GM13976 (cell line): ENCODE measurements at places on chromosomes 1 and 21.
A peak's percentile ranks its signal among the peaks of the same experiment; 100 is the strongest.

- peak; percentile 72 for DNase-seq
These were observed 39.9 kb downstream of the IL6R start for GRCh38 chr1:154445040-154445472.

- DNase-seq = no peak
These were observed 4.4 kb upstream of the PHC2 start for GRCh38 chr1:33435096-33435820.

GRCh38 chr1:15174615-15174983, 21.1 kb downstream of the TMEM51 start:
- DNase-seq = no peak

- DNase-seq = no peak
These were observed 25.2 kb downstream of the MAPKAPK2 start for GRCh38 chr1:206709772-206710459.

- DNase-seq = no peak
These were observed 424.4 kb downstream of the NPHP4 start for GRCh38 chr1:5567839-5568238.

GRCh38 chr1:230940848-230941247, 37.8 kb downstream of the TTC13 start:
- DNase-seq = no peak

GRCh38 chr1:233972951-233973635, 68.6 kb downstream of the SLC35F3 start:
- DNase-seq = no peak

- no peak for DNase-seq
These were observed 153.1 kb downstream of the GRIK1 start for GRCh38 chr21:29786496-29787360.

- DNase-seq = no peak
These were observed 9.6 kb downstream of the PTPRU start for GRCh38 chr1:29245876-29246275.

- no peak for DNase-seq
These were observed 10.8 kb upstream of the DUSP12 start for GRCh38 chr1:161738627-161739287.

- DNase-seq = no peak
These were observed 60.7 kb downstream of the HSF2BP start for GRCh38 chr21:43598416-43599120.

DNA sequence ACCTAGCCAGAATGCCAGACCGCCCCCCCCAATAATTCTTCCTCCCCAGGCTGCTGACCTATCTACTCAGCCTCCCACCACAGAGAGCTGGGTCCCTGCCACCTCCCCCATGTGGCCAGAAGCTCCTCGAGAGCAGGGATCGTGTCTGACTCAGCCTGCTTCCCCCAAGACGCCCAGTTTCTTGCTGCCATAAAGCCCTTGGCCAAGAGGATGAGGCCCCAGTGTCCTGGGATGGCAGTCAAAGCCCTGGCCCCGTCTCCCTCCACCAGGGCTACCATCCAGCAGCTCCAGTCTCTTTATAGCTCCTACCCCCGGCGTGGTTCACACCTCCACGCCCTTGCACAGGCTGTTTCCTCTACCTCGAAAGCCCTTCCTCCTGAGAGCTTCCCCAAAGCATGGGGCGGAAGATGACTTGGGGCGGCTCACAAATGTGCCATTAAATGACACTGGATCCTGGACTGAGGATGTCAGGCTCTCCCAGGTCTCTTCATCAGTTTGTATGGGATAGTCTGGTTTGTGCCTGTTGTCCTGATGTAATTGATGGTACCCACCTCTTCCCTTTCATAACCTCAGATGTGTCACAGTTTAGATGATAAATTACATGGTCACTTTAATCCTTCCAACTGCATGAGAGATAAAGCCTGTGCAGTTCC, 13.2 kb downstream of the ADGRB2 start:
- DNase-seq = no peak

- no peak for DNase-seq
These were observed 236.7 kb downstream of the BARHL2 start for GRCh38 chr1:90480271-90480835.

DNA sequence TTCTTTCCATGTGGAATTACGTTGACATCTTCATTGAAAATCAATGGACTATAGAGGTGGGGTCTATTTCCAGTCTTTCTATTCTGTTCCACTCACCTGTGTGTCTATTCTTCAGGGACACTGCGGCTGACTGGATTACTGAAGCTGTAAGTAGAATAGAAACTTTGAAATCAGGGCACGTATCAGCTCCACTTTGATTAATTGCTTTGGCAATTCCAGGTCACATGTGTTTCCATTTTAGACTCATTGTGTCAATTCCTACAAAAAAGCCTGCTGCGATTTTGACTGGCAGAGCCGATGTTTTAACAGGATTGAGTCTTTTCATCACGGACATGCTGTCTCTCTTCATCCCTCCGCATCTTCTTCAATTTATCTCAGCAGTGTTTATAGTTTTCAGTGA, 20.9 kb upstream of the RNF223 start:
- DNase-seq = no peak

- no peak for DNase-seq
These were observed 43.7 kb downstream of the MRPL39 start for GRCh38 chr21:25563361-25564116.

DNA sequence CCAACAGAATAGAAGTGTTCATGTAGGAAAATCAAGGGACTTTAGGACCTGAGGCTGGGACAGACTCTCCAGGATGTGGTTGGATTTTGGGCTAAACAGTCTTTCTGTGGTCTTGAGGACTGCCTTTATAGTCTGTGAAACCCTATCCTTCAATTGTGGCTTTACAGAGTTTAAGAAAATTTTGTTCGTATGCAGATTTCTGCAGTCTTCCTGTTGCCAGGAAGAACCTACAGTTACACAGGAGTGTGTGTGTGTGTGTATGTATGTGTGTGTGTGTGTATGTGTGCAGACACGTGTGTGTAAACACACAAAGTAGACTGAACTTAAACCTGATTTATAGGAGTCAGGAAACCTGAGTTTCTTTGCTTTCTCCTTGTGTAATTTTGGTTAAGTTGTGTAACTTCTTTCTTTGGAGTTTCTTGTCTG, 22.8 kb downstream of the NEK7 start:
- DNase-seq = no peak

GRCh38 chr21:44377922-44378645, 24.7 kb downstream of the TRPM2 start:
- no peak for DNase-seq

GRCh38 chr1:207817166-207817565, 65.3 kb downstream of the CD46 start:
- no peak for DNase-seq

- no peak for DNase-seq
These were observed 59.3 kb downstream of the MDM4 start for GRCh38 chr1:204575221-204576190.

- DNase-seq = no peak
These were observed 21.3 kb upstream of the C1orf105 start for GRCh38 chr1:172398970-172399755.

GRCh38 chr1:178940068-178940765, 69.3 kb upstream of the ANGPTL1 start:
- DNase-seq = no peak

GRCh38 chr21:45332981-45333582, 45.4 kb upstream of the POFUT2 start:
- no peak for DNase-seq

DNA sequence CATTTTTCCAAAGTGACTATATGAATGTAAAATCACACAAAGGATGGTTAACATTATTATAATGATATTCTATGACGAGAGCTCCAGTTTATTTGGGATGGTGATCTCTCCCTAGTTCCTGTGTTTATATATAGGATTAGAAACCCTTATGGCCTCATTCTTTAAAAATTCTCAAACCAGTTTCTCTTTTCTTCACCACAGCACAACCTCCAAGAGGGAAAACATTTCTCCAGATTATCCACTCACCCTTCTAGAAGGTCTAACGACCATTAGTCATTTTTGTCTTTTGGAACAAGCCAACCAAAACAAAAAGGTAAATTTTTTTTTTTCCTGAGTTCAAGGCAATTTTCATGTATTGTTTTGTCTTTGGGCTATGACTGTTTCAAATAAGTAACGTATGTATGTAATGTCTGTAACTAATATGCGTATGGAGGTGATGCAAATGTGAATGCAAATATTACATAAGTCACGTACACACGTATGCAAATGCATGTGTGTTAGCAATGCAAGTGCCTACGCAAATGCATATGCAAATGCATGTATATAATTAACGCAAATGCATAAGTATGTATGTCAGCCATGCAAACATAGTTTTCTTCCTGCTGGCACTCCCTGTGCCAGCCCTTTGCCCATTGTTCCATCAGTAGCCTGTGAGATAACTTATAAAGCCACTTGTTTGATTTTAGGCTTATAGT, 72.5 kb upstream of the MORC3 start:
- no peak for DNase-seq

GRCh38 chr1:5906116-5906515, 86.1 kb downstream of the NPHP4 start:
- DNase-seq = no peak

DNA sequence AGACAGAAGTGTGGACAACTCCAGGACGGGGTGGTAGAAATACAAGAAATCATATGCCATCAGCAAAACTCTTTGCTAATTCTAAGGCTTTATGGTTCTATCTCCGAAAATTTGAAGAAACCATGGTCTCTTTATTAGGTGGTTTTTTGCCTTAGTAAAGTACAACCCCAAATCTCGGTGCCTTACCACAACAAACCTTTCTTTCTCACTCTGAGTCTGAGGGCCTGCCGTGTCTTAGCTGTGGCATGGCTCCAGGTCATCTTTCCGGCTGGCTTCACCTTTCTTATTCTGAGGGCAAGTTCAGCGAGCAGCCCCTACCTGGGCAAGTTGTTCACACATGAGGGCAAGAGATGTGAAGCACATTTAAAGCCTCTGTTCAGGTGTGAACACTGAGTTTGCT, 280.6 kb downstream of the TTLL7 start:
- no peak for DNase-seq

- DNase-seq = no peak
These were observed 277.3 kb upstream of the FMN2 start for GRCh38 chr1:239814306-239814881.

GRCh38 chr1:244964112-244964971, 100.0 kb upstream of the HNRNPU start:
- DNase-seq = no peak

- peak; percentile 75 for DNase-seq
These were observed 79.0 kb upstream of the NFASC start for GRCh38 chr1:204791453-204792353.

DNA sequence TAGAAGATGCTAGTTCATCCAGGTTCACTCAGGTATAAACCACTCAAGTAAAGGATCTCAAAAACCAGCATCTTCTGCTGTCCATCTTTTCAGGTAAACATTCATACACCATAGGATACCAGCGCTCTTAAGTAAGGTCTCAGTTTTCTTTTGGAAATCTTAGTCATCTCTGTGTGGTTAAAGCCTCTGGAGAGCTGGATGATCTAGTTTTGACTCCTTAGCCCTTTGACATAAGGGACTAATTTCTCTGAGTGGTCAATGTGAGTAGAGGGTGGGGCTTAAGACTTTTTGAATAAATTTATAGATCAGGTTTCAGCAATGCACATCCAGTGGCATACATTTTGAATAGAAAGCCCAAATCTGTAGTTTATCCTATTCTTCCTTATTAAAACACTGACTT, 92.3 kb downstream of the CTH start:
- DNase-seq = no peak

DNA sequence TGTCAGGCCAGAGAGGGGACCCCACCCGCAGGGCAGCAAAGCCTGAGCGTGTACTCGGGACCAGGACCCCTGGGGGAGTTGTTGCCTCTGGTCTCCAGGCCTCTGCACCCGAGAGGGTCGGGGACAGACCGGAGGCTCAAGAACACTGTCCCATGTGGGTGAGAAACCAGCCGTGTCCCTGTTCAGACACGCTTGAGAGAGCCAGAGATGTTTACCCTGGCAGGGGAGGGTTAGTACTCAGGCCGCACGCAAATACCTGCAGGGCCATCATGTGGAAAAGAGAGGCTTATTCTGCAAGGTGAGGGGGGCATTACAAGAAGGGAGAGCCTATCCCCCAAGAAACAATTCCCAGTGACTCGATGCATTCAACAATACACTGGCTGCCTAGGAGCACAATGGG, 74.0 kb upstream of the ARHGEF16 start:
- no peak for DNase-seq

DNA sequence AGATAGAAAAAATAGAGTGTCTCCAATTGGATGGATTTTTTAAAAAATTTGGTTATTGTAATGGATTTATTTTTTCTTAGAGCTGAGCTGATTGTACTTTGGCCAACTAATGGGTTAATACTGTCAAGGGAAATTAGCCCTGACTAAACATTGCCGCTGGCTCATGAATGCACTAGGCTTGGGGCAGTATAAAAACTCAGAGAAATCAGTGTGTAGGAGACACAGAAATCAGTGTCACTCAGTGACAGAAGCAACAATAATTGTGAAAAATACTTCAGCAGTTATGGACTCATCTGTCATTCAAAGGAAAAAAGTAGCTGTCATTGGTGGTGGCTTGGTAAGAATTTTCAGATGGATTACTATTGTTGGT, at the start of gene KMO:
Gene KMO (plus strand): TSS at position 217 of the 370 bp plus-strand sequence. CDS start 67 bp downstream, at position 284.
- DNase-seq = no peak

DNA sequence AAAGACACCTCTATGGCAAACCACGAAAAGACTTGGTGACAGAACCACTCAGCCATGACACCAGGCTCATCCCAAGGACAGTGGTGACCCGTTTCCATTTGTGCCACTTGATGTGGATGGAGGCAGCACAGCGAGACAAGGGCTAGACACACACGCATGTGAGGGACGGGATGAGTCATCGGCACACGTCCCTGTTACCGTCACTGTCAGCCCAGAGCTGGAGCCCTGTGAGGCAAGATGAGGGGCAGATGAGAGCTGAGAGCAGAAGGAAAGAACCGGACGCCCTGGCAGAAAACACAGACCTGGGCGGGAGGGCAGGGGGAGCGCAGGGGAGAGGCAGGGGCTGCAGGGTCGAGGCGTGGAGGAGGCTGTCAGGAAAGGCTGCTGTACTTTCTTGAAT, 57.8 kb downstream of the SIK1 start:
- no peak for DNase-seq

DNA sequence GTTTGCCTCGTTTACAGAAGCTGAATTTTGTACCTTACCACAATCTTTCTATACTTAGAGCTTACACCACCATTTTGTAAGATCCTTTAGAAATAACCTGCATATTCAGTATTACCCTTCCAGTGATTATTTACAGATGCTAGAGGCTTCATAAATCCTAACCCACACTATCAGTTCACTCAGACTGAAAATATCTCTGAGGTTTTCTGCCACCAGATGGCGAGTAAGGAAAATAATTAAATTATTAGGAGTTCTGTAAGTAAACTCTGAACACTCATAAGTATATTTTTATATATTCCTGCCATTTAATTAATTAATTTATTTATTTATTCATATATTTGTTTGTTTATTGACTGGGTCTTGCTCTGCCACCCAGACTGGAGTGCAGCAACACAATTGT, 1635.2 kb downstream of the PLA2G4A start:
- DNase-seq = no peak

- DNase-seq = peak; percentile 24
These were observed 771.1 kb upstream of the ADGRL4 start for GRCh38 chr1:79777481-79778219.

- no peak for DNase-seq
These were observed at the start of gene UBASH3A for GRCh38 chr21:42403611-42404231. UBASH3A (plus strand) TSS chr21:42403902; CDS start chr21:42403946, 44 bp downstream.
